Stimulated activated CD8-positive, alpha-beta memory T cell treated with anti-CD3 and anti-CD28 coated beads, Interleukin-15, amount 100 ng/mL, for 48 hours (primary cell): ENCODE measurements at places on chromosomes 2 and 18.

GRCh38 chr2:55019526-55020258 is 30.6 kb downstream of the RTN4 start:
- DNase-seq = no peak

DNA sequence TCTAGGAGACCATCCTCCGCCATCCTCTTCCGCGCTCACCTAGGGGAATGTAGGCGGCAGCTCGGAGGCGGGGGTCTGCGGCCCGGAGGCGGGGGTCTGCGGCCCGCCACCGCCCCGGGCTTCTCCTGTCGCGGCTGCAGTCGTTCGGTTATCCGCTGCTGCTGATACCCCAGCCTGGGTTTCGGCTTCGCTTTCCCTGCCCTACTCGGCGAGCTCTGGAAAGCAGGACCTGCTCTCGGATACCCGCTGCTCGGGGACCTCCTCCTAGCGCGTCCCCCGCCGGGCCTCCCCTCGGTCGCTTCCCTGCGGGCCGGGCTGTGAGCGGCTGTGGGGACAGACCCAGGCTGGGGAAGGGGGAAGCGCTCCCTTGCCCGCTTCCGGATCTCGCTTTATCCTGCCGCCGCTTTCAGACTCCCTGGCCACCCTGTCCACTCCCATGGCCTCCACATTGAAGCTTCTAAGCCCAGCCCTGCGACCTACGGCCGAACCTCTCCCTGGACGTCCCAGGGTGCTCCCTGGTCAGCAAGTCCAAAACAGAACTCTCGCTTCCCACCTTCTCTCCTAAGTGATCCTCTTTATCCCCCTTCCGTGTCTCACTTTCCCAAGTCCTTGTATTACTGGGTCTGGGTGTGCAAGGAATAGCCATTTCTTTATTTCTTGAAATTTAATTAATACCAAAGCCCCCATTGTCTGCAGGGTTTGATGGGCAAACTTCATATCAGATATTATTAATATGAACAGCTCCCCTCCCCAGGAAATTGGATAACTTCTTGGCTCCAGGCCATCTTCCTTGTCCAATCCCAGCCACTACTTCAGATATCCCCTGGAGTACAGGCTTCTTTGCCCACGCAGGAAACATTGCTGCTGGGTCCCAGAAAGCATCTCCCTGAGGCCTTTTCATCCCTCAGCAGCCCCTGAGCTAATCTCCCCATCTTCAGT is 769 bp downstream of the FKBP1B start:
- no peak for DNase-seq

- DNase-seq = no peak
Measured at GRCh38 chr2:31378389-31378788, 36.2 kb downstream of the XDH start.

DNA sequence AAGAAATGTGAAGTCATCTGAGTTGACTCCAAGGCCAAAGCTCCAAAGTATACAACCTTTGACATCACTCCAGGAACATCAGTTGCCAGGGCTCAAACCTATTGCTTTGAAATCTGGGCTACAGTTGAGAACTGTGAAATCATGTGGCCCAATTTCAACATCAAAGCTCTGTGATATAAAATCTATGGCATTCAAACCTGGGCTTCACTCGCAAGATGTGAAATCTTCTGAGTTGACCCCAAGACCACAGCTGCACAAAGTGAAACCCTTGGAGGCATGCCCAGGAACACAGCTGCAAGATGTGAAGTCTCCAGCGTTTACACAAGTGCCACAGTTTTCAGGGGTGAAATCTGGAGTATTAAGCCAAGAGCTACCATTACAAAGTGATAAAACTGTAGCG is 9.4 kb upstream of the ZNF512 start:
- no peak for DNase-seq
